ENCODE measurements at places on chromosomes 3 and 15.

DNA sequence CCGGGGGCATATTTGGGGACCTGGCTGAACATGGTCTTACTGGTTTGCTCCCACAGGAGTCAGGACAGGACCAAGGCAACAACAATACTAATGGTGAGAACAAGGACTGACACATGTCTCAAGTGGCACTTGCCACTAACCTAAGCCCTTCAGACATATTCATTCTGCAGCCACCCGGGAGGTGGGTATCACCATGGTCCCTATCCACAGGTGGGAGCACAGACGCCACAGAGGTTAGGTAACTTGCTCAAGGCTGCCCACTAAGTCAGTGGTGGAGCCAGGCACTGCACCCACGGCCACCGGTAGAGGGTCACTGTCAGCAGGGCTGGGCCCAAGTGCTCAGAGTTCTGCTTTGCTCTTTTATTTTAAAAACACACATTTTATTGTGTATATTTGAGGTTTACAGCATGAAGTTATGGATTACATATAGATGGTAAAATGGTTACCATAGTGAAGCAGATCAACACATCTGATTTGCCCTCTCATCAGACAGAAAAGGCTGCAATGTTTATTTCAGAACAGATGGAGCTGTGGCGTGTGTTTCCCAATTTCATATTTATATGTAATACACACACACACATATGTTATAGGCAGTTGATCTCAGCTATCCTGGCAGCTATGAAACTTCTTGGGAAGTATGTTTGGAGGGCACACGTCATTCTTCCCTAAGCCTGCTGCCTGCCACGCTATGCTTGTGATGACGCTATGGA lies 30.0 kb upstream of the SLC41A3 start:
- DNase-seq = no peak

GRCh38 chr3:124161448-124161847 lies 169.5 kb upstream of the ROPN1 start:
- no peak for DNase-seq

DNA sequence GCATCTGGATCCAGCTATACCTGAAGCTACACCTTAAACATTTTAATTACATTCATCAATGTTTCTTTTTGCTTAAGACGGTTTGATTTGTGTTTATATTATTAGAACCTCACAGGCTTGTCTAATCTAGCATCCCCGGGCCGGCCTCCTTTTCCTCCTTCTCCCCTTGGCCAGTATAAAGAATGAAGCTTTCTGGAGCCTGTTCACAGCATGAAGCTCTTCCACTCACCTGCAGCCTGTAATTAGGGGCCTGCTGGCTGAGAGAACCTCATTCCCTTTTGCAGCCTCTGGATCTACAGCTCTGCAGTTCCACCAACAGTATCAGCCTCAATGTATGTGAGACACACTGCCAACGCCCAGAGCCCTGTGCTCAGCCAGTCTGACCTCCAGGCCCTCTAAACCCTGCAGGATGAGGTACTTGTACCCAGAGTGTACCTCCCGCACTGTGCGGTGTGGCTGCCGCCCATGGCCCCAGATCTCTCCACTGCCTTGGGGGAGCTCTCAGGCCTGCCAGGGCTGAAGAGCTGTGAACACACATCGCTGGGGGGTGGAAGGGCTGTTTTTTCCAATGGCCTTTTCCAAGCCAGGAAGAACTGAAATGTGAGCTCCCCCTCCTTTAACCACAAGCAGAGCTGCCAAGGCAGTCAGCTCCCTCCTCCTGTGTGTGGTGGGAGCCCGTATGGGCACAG lies 114.7 kb upstream of the ALDH1A3 start:
- no peak for DNase-seq

- no peak for DNase-seq
Measured at GRCh38 chr3:141039589-141039988, 11.6 kb upstream of the SPSB4 start.

GRCh38 chr3:14370720-14371572 lies 31.5 kb upstream of the SLC6A6 start:
- DNase-seq = no peak

GRCh38 chr3:5411786-5412185 lies 224.3 kb downstream of the EDEM1 start:
- no peak for DNase-seq

DNA sequence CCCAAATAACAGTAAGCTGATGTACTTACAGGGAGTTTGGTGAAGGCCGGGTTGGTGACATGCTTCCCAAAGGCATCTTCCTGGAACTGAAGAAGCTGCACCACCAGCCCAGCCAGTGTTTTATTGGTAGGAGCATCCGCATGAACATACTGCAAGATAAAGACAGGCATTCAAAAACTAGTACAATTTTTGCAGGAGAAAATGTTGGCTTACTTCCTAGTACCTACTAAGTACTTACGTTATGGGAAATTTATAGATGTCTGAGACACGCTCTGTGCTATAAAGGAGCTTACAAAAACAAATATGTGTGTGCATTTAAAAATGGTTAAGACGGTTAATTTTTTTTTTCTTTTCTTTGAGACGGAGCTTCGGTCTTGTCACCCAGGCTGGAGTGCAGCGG lies 8.9 kb downstream of the SMARCC1 start:
- no peak for DNase-seq

GRCh38 chr15:70643783-70644125 lies 119.6 kb downstream of the UACA start:
- DNase-seq = no peak

GRCh38 chr3:126621171-126621570 lies 33.8 kb downstream of the TXNRD3 start:
- no peak for DNase-seq

DNA sequence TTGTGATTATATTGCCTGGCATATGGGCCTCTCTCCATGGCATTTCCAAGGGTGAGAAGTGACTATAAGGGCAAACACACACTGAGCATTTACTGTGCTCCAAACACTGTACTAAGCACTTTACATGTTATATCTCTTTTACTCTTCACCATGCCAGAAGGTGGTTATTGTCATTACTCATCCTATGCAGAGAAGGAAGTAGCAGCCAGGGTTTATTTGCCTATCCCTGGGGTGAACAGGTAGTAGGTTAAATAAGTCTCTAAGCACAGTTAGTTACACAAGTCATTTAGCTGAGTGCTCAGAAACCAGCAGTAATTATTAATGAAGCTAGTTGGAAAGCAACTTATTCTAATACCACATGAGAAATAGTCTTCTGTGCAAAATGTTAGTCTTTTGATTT lies 109.9 kb upstream of the SYNPR start:
- no peak for DNase-seq

- DNase-seq = no peak
Measured at GRCh38 chr3:74387111-74387735, 227.2 kb downstream of the CNTN3 start.

DNA sequence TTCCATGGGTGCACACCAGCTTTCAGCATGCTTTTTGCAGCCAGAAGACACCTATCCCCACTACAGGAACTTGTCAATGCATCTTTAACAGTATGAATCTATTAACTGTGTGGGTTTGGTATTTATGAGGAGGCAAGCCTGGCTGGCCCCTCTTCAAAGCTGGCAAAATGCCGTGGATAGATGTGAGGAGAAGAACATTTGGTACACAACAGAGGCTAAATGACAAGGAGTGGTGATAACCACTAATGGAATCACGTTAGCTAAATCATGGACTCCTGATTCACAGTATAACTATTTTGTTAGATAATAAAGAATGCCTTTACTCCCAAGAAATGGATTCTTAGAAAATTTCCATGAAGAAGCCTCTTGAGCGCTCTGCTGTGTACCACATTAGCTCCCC lies 187.2 kb downstream of the CLSTN2 start:
- DNase-seq = no peak

- DNase-seq = no peak
Measured at GRCh38 chr3:59440285-59441028, 390.6 kb upstream of the CFAP20DC start.

- no peak for DNase-seq
Measured at GRCh38 chr15:92800013-92800412, 100.1 kb upstream of the CHD2 start.

GRCh38 chr3:85877631-85878030 lies 918.8 kb downstream of the CADM2 start:
- no peak for DNase-seq

GRCh38 chr15:56917652-56918045 lies 795 bp upstream of the TCF12 start:
- DNase-seq = no peak

- no peak for DNase-seq
Measured at GRCh38 chr15:63895194-63895593, 61.4 kb upstream of the HERC1 start.

DNA sequence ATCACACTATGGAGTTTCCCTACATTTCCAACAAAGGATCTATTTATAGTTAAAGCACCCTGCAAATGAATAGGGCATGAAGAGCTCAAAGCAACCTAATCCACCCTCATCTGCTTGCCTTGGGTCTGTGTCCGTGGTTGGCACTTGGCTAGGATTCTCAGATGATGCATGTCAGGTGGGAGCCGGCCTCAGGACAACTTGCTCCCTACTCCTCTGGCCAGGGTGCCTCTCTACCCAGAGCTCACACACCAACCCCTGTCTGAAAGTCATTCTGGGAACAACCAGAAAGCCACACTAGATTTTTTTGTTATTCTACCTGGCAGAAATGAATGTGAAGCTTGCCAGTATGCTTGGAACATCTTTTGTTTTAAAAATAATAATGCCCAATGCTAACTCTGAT lies 13.2 kb downstream of the ARHGEF3 start:
- peak; percentile 17 for DNase-seq

DNA sequence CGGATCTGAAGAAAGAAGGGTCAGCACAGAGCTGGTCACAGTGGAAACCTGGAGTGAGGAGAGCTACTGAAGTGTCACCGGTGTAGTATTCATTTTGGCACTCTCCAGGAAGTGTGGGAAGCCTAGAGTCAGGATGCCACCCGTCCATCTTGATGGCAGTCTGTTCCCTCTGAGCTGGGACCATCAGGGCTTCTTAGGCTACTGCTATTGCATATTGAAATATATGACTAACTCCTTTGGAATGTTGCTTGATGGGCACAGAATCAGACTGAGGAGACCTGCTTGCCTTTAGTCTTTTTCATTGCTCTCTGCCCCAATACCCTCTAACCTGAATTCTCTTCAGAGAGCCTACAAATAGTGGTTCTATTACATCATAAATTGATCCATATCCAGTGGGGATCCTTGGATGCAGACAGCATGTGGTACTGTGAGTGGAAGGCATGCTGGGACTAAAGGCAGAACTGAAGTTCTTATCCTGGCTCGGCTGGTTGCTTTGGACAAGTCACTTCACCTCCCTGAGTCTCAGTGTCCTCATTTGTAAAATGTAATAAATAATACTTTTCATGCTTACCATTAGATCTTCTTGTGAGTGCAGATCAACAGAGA lies 143.5 kb downstream of the PDE8A start:
- no peak for DNase-seq

- DNase-seq = no peak
Measured at GRCh38 chr3:115651599-115651998, 28.3 kb downstream of the GAP43 start.

GRCh38 chr3:178022599-178022998 lies 513.6 kb upstream of the KCNMB2 start:
- no peak for DNase-seq

Data from stimulated activated CD4-positive, alpha-beta T cell treated with anti-CD3 and anti-CD28 coated beads, Interleukin-4, amount 100 ng/mL, for 24 hours (primary cell).